NCI-H69 (cell line): ENCODE measurements at places on chromosomes 16 and 17.

GRCh38 chr16:48244863-48245195, 729 bp downstream of the LONP2 start:
- DNase-seq, result no peak

DNA sequence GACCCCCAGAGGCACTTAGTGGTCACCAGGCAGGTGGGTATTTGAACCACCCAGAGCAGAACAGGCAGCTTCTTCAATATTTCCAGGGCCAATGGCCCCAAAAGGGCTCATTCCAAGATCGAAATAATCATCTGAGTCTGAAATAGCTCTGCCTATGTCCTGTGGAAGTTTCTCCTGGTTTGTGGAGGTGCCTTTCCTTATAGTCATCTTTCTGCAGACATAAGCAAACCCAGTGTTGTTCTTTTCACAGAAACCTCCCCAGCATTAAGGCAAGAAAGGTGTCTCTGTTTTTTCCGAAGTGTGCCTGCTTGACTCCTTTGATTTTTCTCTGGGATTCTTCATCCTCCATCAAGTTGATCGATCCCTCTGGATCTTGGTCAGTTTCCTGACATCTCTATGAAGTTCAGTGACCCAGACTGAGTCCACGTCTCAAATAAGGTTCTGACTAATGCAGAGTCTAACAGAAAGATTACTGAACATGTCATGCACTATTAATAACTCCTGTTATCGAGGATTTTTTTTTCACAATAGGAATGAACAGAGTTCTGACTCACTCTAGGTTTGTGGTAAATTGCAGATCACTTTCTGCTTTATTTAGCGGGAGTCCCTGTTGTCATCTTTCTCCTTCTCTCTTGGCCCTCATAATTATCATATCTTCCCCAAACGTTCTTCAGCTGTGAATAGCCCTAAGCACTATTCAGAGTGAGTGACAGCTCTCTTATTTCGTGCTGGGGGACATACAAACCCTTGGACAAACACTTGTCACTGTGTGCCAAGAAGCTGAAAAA, 1.5 kb downstream of the LRRC3C start:
- DNase-seq, result no peak

- peak; percentile 74 for DNase-seq
These were observed 19.8 kb upstream of the ANKRD40CL start for GRCh38 chr17:50787106-50787505.

DNA sequence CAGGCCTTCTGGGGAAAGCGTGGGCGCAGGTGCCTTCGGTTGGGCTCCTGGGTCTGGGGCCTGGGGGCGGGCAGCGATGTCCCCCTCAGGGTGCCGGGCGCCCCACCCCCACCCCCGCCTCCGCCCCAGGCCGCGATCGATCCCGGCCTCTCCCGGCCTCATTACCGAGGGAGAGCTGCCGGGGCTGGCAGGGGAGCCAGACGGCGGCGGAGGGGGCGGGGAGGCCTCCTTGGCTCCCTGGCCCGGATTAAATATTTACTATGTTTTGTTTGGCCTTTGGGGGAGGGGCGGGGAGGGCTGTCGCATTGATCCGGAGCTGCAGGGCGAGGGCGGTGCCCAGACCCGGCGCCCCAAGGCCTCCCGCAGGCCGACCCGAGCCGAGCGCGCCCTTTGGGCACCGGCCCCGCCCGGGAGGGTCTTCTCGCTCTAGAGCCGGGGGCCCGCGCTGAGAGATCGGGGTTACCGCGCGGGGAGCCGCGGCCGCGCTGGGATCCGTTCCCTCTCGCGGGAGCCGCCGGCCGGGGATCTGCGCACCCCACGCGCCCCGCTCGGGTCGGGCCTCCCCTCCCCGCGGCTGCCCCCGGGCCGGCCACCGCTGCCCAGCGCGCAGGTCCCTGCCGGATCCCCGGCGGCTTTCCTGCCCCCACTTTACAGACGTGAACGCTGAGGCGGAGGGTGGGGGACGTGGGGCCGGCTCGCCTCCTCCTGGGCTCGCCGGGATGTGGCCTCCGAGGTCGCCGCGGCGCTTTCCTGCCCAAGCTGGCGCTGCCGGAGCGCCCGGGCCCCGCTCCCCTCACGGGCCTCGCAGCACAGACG, 27.0 kb downstream of the RTN4RL1 start:
- DNase-seq, result peak; percentile 84

DNA sequence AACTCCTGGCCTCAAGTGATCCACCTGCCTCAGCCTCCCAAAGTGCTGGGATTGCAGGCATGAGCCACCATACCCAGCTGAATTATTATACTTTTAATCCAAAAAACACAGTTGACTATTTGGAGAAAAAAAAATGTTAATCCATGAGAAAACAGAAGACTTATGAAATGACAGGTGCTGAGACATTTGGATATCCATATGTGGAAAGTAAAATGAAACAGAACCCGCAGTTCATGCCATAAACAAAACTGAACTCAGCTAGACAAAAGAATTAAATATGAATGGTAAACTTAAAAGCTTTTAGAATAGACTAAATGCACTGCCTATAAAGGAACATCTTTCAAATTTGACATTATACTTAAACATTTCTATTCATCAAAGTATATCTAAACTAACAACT, 8.2 kb upstream of the RBBP6 start:
- no peak for DNase-seq

DNA sequence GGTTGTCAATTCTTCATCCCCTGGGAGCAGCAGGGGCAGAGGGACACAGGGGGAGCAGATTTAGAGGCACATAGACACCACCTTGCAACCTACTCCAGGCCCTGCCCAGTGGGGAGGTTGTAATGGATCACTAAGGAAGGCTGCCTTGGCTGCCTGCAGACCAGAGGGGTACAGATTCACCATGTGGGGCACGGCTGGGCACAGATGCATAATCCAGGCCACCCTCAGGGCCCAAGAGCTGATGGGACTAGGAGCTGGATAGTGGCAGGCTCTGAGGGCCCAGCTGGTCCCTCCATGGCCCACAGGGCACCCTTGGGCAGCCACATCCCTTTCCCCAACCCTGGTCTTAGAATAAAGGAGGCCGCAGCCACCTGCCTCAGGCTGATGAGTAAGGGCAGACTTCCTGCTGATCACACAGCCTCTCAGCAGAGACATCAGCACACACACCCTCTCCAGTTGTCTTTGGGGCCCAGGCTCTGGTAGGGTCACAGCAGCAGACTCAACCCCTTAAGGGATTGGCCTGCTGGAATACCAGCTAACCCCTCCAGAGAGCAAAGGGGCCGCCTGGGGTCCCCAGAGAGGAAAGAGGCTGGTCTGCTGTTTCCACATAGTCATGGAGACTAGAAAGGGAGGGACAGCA, 224.9 kb downstream of the GSG1L start:
- DNase-seq, result no peak

DNA sequence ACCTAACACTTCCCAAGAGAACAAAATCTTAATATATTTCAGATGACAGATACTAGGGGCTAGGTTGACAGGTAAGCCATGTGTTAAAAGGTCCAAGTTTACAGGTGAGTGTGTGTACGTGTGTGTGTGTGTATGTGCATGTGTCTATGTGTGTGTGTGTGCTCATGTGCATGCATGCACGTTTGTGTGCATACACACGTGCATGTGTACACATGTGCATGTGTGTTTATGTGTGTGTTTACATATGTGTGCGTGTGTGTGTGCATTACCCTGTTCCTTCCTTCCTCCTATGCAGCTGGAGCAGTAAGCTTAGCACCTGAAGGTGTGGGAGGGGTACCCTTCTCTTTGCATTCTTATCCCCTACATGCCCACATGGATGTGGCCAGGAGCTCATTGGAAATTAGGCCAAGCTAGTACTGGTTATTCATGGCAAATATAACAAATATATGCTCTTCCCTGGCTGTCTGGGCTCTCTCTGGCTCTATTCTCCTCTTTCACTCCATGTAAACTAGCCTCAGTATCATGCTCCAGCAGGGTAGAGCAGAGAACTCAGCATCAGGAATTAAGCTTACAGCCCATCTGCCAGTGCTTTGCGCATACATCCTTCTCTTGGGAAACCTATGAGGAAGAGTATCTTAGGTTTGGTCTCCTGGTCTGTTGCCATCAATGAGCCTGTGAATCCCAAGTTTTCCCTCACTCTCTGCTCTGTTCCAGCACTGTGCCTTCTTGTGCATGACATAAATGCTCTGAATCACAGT, 258.0 kb upstream of the MYOCD start:
- DNase-seq, result no peak

DNA sequence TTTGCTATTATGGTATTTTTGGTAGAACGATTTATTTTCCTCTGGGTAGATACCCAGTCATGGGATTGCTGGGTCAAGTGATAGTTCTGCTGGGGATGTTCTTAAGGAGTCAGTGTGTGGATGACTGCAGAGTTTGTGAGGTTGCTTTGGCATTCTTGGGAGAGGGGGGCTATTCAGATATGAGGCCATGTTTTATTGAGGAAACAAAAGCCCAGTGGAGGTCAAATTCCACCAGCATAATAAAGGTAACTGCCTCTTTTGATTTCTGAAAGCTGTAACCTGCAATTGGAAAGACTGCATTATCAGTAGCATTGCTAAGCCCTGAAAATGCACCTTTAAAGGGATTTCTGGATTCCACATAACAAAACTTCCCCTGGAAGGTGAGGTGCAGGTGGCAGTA, 43.7 kb upstream of the HNF1B start:
- no peak for DNase-seq
